ENCODE measurements at places on chromosomes 16 and 17. TPM values are rescaled to one million over a fixed set of nuclear protein-coding genes. Genes with fewer than 3 reads are reported as not detected.

- no peak for DNase-seq
Measured at GRCh38 chr17:57379237-57379894, 123.0 kb downstream of the MSI2 start.

DNA sequence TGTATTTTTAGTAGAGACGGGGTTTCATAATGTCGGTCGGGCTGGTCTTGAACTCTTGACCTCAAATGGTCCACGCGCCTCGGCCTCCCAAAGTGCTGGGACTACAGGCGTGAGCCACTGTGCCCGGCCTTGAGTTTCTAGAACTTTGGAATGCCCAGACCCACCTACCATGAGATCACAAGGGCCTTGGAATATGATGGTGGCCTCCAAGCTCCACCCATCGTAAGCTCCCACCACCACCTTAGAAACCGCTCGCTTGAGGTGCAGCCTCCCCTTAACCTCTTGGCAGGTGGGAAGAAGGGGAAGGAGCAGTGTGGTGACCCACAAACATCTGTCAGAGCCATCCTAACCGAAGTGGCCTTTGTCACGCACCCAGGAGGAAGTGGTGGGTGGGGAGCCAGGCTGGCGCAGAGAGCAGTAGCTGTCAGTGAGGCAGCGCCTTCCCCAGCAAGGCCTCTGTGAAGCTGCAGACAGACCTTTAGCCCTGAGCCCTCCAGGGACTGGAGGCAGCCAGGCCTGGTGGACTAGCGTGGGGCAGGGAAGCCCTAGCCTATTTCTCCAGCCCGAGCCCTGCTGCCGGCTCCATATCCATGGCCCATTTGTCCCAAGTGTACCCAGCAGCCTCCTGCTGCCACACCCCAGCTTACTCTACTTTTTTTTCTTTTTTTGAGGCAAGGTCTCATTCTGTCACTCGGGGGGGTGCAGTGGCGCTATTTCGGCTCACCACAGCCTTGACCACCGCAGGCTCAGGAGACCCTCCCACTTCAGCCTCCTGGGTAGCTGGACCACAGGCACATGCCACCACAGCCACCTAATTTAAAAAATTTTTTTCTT lies 13.1 kb upstream of the SEPHS2 start:
- DNase-seq = peak; percentile 88

GRCh38 chr17:43599046-43599395 lies 52.9 kb upstream of the ETV4 start:
- DNase-seq = no peak

PDE6G gene
- 8.7 TPM for total RNA-seq

- no peak for DNase-seq
Measured at GRCh38 chr16:55370762-55371482, 46.9 kb downstream of the IRX6 start.

DNA sequence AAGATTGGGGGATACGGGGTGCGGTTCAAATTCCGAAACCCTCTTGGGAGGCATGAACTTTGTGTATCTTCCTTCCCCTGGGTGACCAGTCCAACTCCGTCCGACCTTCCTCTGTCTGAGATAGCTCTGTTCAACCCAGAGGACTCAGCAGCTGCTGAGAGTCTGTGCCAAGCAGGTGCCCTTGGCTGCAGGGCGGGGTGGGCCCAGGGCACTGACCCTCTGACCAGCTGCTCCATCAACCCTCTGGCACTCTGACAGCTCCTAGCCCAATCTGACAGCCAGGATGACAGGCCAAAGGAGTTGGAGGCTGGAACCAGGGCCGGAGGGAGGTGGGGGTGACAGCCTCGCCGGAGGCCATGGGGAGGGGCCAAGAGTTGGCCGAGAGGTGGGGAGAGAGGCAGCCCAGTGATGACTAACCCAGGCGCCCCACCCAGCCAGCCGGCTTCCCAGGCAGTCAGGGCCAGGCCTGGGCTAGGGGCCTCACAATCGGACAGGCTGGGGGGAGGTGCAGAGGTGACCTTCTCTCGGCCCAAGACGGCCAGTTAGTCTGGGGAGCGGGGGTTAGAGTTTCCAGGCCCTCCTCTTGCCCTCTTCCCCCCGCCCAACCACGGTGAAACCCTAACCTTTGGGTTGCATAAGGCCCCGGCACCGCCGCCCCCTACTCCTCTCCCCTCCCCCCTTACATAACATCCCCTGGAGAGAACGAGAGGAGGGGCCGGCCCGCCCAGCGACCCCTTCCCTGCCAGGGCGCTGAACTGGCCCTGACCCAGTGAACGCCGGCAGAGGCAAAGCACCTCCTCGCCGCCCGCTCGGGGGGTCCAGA lies 5.0 kb upstream of the TLCD2 start:
- DNase-seq = peak; percentile 34

CCDC78 gene
- 5.8 TPM for total RNA-seq

NPIPB6 gene
- 4.1 TPM for total RNA-seq

KLHL10 gene
- not detected for total RNA-seq

ATP1B2 gene
- 0.54 TPM for total RNA-seq

DNA sequence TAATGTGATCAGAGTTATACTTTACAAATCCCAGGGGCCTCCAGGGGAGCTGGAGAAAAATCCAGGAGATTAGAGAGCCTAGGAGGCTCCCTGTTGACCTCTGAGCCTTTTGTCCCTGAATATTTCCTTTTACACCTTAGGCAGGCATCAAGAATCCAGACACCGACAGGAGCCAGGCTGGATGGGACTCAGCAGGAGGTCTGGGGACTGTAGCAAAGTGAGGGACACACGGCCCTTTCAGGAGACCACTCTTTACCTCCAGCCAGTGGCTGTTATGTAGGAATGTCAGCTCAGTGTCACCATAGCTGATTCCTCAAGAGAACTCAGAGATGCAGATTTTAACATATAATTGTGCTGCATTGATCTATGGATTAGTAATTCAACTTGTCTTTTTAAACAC lies 198.4 kb downstream of the SHISA9 start:
- no peak for DNase-seq

HIC1 gene
- 47.0 TPM for total RNA-seq

- peak; percentile 1 for DNase-seq
Measured at GRCh38 chr17:9924735-9925191, 19.7 kb upstream of the RCVRN start.

GRCh38 chr17:77286641-77287431 lies 146.1 kb downstream of the SEC14L1 start:
- DNase-seq = no peak

DNA sequence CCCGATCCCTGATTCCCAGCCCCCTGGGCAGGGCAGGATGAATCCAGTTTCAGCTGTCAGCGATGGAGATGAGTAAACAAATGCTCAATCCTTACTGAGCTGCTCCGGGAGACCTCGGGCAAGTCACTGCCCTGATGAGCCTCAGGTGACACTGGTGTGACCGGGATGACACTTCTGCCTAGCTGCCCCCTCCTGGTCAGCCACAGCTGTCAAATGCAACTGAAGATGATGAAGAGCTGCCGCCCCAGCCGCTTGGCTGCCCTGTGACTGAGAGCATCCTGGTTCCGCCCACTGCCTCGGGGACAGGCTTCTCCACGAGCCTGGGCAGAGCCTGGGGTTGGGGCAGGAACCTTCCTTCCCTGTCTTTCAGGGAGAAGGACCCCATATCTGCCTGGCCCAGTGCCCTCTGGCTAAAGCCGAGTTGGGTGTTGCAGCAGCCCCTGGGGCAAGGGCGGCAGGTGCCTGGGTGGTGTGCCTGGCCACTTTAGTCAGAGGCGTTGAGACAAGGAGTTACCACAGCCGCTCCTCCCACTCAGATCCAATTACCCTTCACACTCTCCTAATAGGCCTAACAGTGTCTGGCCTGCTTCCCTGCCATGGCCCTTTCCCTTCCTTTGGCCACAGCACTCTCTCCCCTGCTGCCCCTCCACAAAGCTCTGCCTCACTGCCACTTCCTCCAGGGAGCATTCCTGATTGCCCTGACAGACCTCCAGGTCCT lies 5.5 kb downstream of the CCL17 start:
- DNase-seq = no peak

SDK2 gene
- 0.44 TPM for total RNA-seq

PRR29 gene
- total RNA-seq = 0.44 TPM

DNA sequence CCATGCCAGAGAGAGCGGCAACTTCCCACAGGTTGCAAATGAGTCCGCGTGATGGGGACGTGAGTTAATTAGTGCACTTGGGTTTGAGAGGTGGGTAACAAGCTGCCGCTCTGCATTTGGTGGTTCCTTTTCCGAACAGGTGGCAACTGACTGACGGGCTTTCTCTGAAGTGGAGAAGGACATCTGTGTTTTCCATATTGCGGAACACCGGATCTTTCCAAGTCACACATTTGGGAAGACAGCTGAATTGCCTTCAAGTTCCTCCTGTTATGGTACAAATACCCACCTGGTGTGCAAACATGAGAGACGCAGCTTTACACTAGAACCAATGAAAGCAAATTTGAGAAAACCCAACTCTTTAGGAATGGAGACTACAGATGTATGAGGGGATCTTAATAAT lies 451.3 kb upstream of the ZFHX3 start:
- DNase-seq = no peak

FBXO39 gene
- total RNA-seq = 0.29 TPM

- DNase-seq = no peak
Measured at GRCh38 chr17:77830816-77831473, 127.6 kb upstream of the TNRC6C start.

- no peak for DNase-seq
Measured at GRCh38 chr16:2514333-2515179, 804 bp downstream of the ATP6V0C start.

ITGAD gene
- total RNA-seq = not detected
